ENCODE measurements at places on chromosomes 16 and 17.
A peak's percentile ranks its signal among the peaks of the same experiment; 100 is the strongest.

GRCh38 chr16:11915114-11915643, 577 bp downstream of the GSPT1 start:
- peak overlapping the region; percentile 95 for H3K4me3 ChIP-seq
- peaks cover 20% of the 10 kb centered on the region for H3K27me3 ChIP-seq
- peaks cover 49% of the 10 kb centered on the region for H3K4me1 ChIP-seq
- peak overlapping the region; percentile 95 for H3K27ac ChIP-seq
- peaks cover 4% of the 10 kb centered on the region for H3K36me3 ChIP-seq
- DNase-seq: no peak

DNA sequence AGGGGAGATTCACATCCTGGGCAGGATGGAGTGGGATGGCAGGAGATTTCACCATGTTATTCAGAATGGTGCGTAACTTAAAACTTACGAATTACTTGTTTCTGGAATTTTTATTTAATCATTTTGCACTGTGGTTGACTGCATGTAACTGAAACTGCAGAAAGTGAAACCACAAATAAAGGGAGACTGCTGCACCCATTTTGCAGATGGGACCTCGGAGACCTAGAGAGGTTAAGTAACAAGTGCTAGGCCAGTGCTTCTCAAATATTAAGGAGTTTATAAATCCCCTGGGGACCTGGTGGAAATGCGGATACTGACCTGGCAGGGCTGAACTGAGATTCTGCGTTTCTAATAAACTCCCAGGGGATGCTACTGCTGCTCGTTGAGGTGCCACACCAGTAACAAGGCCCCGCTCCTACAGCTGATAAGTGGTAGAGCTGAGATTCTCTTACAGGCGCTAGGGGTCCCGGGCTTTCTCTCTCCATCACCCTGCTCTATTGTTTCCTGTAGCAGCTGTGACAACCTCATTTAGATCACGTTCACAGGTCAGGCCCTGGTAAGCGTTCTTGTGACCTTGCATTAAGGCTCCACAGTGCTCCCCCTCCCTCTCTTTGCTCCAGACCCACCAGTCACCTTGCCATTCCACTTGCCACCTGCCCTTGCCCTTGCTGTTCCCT, 167.1 kb upstream of the CDH13 start:
- H3K4me1 ChIP-seq: peaks cover 12% of the 10 kb centered on the region
- no peaks in the 10 kb centered on the region for H3K36me3 ChIP-seq
- DNase-seq: no peak
- H3K27me3 ChIP-seq: no peaks in the 10 kb centered on the region
- H3K4me3 ChIP-seq: peak overlapping the region; percentile 51
- H3K27ac ChIP-seq: no peak overlapping the region

DNA sequence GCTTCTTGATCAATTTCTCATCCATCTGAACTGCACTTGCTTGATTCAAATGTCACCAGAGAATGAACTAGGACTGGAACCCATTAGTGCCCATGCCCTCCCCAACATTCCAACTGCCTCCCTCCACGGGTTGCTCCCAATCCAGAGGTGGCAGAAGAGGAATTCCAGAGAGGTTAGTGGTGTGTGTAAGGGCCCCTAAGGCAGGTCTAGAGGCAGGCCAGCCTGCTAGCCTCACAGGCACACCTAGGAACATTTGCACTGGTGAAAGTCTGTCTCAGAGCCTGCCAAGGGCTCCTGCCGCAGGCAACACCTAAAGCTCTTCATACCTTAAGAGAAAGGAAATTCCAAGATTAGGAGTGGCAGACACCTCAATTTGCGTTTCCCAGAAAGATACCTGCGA, 21.2 kb upstream of the CMTM4 start:
- H3K27ac ChIP-seq: no peak overlapping the region
- H3K4me3 ChIP-seq: no peak overlapping the region
- H3K27me3 ChIP-seq: no peaks in the 10 kb centered on the region
- no peaks in the 10 kb centered on the region for H3K4me1 ChIP-seq
- no peaks in the 10 kb centered on the region for H3K36me3 ChIP-seq

- DNase-seq: no peak
- H3K4me3 ChIP-seq: no peak overlapping the region
- H3K4me1 ChIP-seq: peaks cover 18% of the 10 kb centered on the region
- no peaks in the 10 kb centered on the region for H3K36me3 ChIP-seq
Observed at GRCh38 chr17:55233840-55234239, 30.9 kb upstream of the HLF start.

DNA sequence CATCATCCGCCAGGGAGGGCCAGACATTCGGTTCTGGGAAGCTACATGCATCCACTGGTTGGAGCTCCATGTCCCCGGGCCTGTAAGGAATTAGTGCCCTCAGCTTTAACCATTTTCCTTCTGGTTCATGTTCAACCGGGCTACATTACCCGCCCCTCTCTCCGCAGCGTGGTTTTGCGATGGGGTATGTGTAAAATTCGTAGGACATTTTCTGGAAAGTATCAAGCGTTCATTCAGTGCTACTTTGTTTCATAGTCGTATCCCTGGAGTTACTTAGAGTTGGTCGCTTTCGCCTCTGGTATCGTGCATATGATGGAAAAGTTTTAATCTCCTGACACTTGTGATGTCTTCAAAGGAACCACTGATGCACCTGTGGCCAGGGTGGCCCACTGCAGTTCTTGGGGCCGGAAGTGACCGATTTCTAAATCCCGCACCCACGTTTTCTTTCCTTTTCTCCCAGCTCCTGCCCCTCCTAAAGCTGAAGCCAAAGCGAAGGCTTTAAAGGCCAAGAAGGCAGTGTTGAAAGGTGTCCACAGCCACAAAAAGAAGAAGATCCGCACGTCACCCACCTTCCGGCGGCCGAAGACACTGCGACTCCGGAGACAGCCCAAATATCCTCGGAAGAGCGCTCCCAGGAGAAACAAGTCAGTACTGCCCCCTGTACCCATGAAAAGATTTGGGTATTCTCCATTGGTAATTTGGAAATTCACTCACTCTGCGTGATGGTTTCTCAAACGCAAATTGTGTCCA, 637 bp downstream of the RPL23A start:
- H3K27me3 ChIP-seq: peaks cover 18% of the 10 kb centered on the region
- peaks cover 59% of the 10 kb centered on the region for H3K4me1 ChIP-seq
- peak overlapping the region; percentile 95 for H3K4me3 ChIP-seq
- DNase-seq: no peak

GRCh38 chr17:81424151-81425017, 29.1 kb downstream of the BAHCC1 start:
- no peak overlapping the region for H3K4me3 ChIP-seq
- no peaks in the 10 kb centered on the region for H3K36me3 ChIP-seq
- no peak overlapping the region for H3K27ac ChIP-seq

DNA sequence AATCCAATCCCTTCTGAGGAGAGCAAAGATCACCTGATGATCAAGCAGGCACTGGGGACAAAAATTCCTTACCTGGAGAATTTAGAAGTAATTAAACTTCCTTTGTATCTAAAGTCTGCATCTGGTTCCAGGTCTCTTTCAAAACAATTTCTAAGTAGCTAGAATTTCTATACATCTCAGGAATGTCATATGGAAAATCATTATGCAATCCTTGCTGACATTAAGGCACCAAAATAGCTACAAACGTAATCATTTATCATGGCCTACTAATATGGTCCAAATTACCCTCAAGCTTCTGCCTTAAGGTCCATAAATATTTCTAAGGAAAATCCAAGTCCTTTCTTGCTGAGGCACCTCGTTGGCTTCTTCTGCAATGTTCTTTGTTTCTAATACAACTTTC, 32.9 kb upstream of the YPEL2 start:
- no peak for DNase-seq
- no peak overlapping the region for H3K27ac ChIP-seq
- H3K36me3 ChIP-seq: no peaks in the 10 kb centered on the region
- H3K4me1 ChIP-seq: no peaks in the 10 kb centered on the region

DNA sequence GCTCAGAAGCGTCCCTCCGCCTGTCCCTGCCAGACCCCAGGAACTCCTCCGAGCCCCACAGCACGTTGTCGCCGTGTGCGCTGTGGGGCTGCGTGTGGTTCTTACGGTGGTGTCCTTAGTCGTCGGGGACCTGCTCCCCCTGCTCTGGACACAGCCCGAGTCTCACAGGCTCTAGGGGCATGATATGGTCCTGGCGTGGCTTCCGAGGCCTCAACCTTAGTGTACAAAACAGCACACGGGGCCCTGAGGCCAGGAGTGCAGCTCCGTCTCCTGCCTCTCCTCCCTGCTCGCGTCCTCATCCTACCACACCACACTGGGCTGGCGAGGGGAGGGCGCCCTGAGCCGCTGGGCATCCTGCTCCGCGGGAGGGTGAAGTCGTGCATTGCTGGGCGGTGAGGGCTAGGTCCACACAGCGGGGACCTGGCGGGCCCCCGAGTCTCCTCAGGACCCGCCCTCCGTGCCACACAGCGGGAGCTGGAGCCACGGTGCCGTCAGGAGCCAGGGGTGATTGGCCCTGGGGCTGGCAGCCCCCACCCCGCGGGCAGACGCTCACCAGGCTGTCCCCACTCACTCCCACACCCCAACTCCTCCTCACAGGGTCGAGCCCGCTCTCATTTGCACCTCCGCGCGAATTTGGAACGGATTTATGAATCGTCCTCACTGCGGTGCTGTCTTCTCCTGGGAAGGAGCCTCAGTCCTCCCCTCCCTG, 1.2 kb upstream of the MAFG start:
- H3K4me1 ChIP-seq: peaks cover 11% of the 10 kb centered on the region
- no peak for DNase-seq
- peaks cover 6% of the 10 kb centered on the region for H3K27me3 ChIP-seq
- H3K4me3 ChIP-seq: peak overlapping the region; percentile 62
- H3K27ac ChIP-seq: no peak overlapping the region
- H3K36me3 ChIP-seq: no peaks in the 10 kb centered on the region

DNA sequence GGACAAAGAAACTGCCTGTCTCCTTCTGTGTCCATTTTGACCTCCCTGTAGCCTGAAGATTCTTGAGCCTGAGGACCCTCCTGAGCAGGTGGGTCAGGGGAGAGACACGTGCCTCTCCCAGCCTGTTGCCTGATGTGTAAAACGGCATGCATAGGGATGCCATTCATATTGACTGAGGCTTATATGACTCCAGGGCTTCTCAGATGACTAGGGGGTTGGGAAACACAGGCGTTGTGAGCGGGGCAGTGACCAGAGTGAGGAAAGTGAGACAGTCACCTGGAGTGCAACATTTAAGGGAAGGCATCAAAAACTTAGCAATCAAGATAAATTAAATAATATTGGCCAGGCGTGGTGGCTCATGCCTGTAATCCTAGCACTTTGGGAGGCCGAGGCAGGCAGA, 5.1 kb upstream of the SLC16A5 start:
- peaks cover 21% of the 10 kb centered on the region for H3K4me1 ChIP-seq
- peaks cover 6% of the 10 kb centered on the region for H3K27me3 ChIP-seq
- no peak overlapping the region for H3K4me3 ChIP-seq
- H3K36me3 ChIP-seq: no peaks in the 10 kb centered on the region
- no peak for DNase-seq
- H3K27ac ChIP-seq: no peak overlapping the region

- H3K27ac ChIP-seq: no peak overlapping the region
- H3K36me3 ChIP-seq: peaks cover 17% of the 10 kb centered on the region
- no peak for DNase-seq
Observed at GRCh38 chr16:11892761-11893160, 23.0 kb downstream of the GSPT1 start.

DNA sequence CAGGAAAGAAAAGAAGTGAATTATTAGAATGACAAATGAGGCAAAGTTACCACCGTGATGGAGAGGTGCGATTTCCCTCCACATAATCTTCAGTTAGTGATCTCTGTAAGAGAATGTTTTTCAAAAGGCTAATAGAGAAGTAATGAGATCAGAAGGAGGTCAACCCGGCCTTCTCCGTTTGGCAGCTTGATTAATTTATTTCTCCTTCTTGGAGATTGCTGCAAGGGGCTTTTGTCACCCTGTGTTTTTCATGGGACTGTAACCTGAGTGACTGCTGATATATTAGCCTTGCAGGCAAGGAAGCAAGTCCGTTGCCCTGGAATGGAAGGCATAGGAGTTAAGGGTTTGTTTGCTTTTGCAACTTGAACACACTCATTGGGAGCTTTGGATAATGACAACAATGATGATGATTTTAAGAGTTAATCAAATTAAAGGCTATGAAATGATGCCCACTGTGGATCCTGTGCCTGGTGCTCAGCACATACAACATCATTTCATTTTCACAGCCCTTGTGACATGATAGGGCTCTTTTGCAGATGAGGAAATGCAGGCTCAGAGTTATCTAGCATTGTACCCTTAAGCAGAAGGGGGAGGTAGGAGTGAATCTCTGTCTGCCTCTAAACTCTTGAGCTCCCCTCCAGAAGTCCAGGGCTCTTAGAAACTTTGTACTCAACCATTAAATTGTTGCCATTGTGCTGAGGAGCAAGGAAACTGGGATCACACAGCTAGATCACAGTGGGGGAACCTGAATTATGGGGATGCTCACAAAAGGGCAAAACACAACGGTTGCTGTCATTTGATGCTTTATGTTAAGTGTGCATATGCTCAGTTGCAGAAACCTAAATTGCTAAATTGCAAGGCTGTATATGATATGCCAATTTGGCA, 226.3 kb downstream of the WWOX start:
- H3K27ac ChIP-seq: no peak overlapping the region
- H3K27me3 ChIP-seq: no peaks in the 10 kb centered on the region
- H3K36me3 ChIP-seq: no peaks in the 10 kb centered on the region

DNA sequence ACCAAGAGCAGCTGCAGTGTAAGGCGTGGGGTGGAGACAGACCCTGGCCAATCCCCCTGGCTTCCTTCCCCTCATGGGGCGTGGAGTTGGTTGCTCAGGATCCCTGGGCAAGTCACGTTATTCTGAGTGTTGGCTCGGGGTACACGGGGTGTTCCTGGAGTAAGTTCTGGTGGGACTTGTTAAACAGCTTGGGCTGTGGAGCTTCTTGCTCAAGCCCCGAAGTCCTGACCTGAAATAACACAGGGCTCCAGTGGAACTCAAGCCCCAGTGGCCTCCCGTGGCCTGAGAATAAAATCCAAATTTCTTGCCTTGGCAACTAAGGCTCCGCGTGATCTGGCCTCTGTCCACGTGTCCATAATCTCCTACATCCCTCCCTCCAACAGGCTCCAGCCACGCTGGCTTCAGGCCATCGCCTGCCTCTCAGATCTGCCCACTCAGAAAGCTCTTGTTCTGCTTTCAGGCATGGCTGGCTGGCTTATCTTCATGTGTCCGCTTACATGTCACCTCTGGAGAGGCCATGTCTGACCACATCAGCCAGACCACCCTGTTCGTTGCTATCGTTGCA, 49.3 kb upstream of the BCO1 start:
- DNase-seq: no peak
- H3K4me3 ChIP-seq: no peak overlapping the region
- H3K36me3 ChIP-seq: no peaks in the 10 kb centered on the region
- H3K27ac ChIP-seq: no peak overlapping the region
- no peaks in the 10 kb centered on the region for H3K4me1 ChIP-seq
- peaks cover 3% of the 10 kb centered on the region for H3K27me3 ChIP-seq

- H3K4me3 ChIP-seq: peak overlapping the region; percentile 5
Observed at GRCh38 chr17:48636177-48637018, 10.2 kb upstream of the HOXB9 start.

GRCh38 chr16:79278506-79278905, 322.0 kb downstream of the MAF start:
- peak; percentile 88 for DNase-seq
- no peaks in the 10 kb centered on the region for H3K36me3 ChIP-seq
- H3K4me3 ChIP-seq: peak overlapping the region; percentile 59
- peak overlapping the region; percentile 99 for H3K27ac ChIP-seq
- peaks cover 59% of the 10 kb centered on the region for H3K4me1 ChIP-seq

GRCh38 chr17:70239391-70239826, 70.1 kb downstream of the KCNJ2 start:
- H3K36me3 ChIP-seq: no peaks in the 10 kb centered on the region
- no peaks in the 10 kb centered on the region for H3K4me1 ChIP-seq
- H3K27ac ChIP-seq: no peak overlapping the region

- H3K4me3 ChIP-seq: no peak overlapping the region
- no peaks in the 10 kb centered on the region for H3K27me3 ChIP-seq
- no peak for DNase-seq
- peaks cover 26% of the 10 kb centered on the region for H3K4me1 ChIP-seq
- no peak overlapping the region for H3K27ac ChIP-seq
- H3K36me3 ChIP-seq: peaks cover 5% of the 10 kb centered on the region
Observed at GRCh38 chr17:14161419-14161818, 75.2 kb downstream of the CDRT15 start.

Measured in immature natural killer cell (primary cell).